ENCODE measurements at places on chromosomes 4 and X.

DNA sequence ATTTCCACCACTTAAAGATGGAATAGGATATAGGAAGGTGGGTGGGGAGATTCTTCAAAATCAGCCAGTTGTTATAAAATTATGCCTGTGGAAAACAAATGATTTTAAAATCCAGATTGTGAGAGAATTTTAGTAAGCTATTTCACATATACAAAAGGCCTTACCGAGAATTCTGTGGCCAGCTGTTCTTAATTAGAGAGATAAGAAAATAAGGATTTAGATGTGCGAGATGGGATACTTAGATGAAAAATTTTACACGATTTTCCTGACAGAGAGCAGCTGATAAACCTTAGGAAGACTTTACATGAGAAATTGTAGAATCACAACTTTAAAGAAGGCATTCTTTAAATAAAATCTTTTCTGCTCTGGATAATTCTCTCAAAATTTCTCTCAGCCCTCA is 94.5 kb upstream of the IQCM start:
- DNase-seq, result no peak

- DNase-seq, result no peak
These were observed 11.2 kb downstream of the C1QTNF7 start for GRCh38 chr4:15438939-15439524.

DNA sequence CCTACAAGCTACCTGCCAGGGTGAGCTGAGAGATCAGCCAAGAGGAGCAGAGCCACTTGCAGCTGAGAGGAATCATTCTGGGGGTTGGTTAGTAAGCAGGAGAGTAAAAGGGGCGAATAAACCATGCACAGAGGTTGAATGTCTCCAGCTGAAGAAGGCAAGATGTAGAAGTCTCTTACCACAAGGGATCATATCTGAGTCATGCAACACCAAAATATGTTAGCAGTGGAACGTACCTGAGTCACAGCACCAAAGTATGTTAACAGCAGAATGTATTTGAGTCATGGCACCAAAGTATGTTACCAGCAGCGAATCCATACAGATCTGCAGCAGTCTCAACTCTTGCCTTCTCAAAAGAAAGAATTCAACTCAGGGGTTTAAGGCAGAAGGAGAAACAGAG is 29.9 kb downstream of the C4orf51 start:
- DNase-seq, result no peak

DNA sequence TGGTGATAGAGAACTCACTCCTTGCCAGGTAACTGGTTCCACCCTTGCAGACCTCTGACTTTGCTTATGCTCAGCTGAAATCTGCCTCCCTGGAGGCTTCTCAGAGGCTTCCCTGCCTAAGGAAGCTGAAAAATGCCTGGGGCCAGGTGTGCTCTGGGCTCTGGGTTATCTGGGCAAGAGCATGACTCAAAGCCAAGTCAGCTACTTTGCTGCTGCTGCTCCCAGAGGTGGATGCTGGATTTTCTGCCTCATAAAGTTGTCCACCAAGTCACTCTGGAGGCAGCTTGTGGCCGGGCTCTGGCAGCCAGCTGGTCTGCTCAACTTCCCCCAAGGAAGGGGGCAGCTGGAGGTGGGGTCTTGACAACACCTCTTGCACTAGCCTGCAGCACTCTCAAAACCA is 132.7 kb downstream of the PJA1 start:
- no peak for DNase-seq

DNA sequence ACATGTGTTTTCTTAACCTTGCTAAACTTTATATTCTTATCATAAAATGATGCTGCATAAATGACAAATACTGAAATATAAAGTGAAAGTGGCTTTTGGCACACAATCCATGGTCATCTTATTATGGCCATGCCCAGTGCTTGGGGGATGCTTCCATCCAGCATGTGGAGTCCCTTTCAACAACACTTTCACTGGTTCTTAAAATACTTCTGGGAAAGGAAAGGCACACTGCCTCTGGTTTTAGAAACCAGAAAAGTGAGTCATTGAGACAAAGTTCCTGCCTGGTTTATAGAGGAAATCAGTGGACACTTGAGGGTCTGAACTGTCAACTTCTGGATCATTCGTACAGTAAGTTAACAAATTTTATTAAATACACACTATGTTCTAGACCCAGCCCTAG is 248.0 kb upstream of the ADAMTS3 start:
- DNase-seq, result no peak

- peak; percentile 31 for DNase-seq
These were observed 35.8 kb downstream of the GPM6A start for GRCh38 chr4:175776217-175776616.

DNA sequence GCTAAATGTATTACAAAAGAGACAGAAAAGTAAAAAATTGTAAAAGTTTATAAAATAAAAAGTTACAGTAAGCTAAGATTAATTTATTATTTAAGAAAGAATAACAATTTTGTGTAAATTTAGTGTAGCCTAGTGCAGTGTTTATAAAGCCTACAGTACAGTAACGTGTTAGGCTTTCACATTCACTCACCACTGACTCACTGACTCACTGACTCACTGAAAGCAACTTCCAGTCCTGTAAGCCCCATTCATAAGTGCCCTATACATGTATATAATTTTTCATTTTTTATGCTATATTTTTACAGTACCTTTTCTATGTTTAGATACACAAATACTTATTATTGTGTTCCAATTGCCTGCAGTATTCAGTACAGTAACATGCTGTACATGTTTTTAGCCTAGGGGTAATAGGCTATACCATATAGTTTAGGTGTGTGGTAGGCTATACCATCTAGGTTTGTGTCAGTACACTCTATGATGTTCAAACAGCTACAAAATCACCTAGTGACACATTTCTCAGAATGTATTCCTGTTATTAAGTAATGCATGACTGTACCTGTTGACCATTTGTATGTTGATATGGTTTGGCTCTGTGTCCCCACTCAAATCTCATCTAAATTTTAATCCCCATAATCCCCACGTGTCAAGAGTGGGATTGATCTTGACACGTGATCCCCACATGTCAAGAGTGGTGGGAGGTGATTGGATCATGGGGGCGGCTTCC is 57.9 kb downstream of the CFAP299 start:
- no peak for DNase-seq

DNA sequence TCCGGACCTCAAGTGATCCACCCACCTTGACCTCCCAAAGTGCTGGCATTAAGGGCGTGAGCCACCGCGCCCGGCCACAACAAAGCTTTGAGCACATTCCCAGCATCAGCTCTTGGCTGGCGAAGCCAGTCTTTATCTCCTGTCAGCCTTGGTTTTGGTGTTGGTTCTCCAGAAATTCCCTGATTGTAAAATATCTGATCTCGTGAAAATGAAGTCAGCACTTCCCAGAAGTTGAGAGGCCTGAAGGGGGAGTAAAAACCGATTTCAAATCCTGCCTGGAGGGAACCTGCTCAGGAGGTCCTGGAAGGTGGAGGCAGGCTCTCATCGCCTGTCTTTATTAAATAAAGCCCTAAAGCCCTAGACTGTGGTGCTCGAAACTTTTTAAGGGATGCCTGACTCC is 33.6 kb downstream of the PTTG2 start:
- DNase-seq, result no peak

GRCh38 chrX:109936114-109936513 is 66.8 kb upstream of the TMEM164 start:
- no peak for DNase-seq

DNA sequence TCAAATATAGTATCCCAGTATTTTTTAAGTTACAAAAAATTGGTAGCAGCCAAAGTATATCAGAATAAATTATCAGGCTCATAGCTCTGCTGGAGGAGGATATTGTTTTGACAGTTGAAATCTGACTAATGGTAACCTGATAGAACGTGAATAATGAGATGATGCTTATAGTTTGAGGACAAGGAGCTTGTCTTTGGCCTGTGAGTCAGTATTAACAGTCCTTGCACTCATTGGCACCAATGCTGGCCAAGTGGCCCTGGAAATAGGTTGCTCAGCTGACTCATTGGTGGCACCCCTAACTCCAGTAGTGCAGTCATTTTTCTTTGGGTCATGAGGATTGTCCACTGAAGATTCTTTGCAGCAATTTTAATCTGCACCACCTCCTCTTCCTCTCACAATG is 203.3 kb upstream of the JADE1 start:
- DNase-seq, result no peak

- DNase-seq, result no peak
These were observed 37.2 kb upstream of the FAM9C start for GRCh38 chrX:13081395-13082205.

- no peak for DNase-seq
These were observed 97.3 kb upstream of the DDIT4L start for GRCh38 chr4:100287534-100287933.

DNA sequence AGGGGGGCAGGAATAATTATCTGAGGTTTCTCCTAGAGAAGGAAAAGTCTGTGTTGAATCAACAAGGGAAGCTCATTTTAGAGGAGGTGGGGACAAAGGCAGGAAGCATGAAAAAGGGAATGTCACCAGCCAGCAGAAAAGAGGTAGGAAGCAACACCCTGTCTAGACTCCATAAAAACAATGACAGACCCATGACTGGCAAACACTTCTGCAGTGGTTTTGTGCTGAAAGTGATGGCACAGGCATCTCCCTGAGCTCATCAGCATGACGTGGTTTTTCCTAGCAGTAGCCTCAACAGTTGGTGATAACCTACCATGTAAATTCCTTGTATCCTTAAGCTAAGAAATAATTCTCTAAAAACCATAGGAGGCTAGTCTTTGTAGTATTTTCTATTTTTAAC is 110.7 kb upstream of the GALNT7 start:
- DNase-seq, result no peak

DNA sequence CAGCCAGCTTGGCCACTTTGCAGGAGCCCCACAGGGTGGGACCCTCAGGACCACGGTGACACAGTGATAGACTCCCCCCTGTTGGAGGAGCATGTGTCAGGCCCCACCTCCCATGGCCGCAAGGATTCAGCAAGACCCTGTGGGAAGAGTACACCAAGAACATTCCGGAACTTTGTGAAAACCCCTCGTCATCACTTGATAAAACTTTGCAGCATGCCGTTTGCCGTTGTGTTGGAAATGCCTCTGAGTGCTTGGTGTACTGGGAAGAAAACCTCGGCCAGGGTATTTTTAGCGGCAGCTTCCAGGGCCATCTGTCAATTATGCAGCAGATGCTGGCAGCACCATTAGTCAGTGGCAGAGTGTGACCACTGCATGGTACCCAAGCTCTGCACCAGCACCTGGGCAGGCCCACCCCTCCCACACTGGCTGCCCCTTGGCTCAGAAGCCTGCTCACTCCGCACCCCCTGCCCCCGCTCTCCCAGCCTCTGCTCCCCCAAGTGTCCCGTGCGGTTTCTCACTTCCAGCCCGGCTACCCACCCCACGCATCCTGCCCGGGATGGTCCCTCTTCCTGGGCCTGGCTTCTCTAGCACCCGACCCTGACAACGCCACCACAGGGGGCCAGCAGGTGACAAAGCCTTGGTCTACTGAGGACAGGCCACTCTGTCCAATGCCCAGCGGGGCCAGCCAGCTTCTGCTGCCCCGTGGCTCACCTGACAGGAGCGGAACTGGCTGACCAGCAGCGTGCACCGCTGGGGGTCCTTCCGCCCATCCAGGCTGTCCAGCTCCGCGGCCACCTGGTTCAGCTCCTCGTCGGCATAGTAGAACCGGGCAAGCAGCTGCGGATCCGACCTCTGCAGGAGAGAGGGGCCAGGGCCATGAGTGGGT is 65.0 kb downstream of the ZFYVE28 start:
- DNase-seq, result no peak

GRCh38 chr4:182801636-182802035 is 115.5 kb downstream of the DCTD start:
- DNase-seq, result no peak

DNA sequence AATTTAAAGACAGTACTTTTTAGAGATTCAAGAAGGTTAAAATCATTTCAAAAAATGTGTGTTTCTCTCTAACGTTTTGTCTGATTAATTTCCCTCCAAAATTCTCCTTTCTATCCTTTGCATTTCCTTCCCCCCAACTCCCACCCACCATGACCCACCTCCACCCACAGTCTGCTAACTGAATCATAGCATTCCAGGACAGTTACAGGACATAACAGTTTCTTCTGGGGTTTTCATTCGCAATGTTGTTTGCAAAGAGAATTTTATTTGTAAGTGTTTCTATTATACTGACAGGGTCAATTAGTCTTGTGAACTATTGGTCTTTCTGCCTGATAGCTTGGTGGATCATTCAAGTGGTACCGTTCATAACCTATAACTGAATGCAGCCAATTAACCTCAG is 53.7 kb downstream of the ANAPC10 start:
- DNase-seq, result no peak

DNA sequence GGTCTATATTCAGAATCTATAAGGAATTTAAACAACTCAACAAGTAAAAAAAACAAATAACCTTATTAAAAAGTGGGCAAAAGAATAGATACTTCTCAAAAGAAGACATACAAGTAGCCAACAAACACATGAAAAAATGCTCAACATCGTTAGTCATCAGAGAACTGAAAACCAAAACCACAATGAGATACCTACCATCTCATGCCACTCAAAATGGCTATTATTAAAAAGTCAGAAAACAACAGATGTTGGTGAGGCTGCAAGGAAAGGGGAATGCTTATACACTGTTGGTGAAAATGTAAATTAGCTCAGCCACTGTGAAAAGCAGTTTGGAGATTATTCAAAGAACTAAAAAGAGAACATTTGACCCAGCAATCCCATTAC is 201.6 kb downstream of the QDPR start:
- DNase-seq, result no peak

- DNase-seq, result no peak
These were observed 129.1 kb downstream of the CXXC4 start for GRCh38 chr4:104365618-104366017.

GRCh38 chr4:113979905-113980615 is 613 bp upstream of the ARSJ start:
- peak; percentile 53 for DNase-seq

DNA sequence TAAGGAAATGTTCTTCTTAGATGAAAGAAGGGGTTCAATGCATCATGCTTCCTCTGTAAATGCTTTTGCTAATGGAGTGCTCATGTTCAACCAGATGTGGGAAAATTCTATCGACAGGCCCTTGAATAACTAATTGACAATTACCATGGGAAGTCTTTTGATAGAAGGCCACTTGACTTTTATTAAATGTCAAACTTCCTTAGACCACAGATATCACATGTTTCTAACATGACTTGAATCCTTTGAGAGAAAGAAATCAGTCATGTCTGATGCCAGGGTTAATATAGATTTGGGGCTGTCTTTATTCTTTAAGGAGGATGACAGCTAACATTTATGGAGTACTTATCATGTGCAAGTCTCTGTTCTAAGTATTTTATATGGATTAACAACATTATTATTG is 280.1 kb downstream of the DCHS2 start:
- DNase-seq, result no peak
